ENCODE measurements at places on chromosomes 7 and 10.

- no peak for DNase-seq
These were observed 1.1 kb upstream of the ING3 start for GRCh38 chr7:120949393-120949911.

DNA sequence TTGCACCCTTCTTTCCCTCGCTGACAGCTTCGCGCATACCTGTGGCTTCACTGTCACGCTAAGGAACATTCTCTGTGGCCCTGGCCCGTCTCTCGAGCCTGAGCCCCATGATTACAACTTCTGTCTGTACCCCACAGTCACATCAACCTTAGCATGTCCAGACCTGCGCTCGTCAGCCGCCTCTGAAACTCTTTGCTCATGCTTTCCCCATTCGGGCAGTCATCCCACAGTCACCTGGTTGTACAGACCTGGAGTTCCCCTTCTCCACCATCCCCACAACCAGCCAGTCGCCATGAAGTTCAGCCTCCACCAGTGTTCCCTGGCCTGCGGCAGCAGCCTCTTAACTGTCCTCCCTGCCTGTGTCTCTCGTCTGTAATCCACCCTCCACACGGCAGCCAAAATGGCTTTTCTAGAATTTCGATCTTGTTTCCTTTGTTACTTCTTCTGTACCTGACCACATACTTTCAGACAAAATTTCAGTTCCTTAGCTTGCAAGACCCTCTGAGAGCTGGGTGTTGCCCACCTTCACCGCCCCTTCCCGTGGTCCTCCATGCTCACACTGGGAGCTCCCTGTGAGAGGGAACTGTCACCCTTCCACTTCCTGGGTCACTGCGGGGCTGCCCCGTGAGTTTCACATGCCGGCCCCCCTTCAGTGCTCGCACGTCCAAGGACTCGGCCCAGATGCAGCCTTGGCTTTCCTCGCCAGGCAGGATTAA is 229.2 kb downstream of the CELF2 start:
- no peak for DNase-seq

DNA sequence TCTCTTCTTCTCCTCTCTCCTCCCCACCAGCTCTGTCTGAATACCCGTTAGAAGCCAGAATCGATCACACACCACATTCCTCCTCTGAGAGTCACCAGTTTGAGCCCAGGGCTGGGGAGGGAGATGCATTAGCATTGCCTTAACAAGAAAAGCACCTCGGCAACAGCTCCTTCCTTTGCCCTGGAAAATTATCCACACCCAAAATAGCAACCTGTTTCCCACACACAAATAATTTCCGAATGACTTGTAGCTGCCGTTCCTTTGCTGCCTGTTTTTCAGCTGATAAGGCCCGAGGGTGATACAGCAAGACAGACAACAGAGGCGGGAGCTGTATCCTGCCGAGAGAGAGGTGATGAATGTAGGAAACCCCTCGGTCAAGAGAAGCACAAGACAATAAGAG is 91.3 kb downstream of the CPXM2 start:
- no peak for DNase-seq

DNA sequence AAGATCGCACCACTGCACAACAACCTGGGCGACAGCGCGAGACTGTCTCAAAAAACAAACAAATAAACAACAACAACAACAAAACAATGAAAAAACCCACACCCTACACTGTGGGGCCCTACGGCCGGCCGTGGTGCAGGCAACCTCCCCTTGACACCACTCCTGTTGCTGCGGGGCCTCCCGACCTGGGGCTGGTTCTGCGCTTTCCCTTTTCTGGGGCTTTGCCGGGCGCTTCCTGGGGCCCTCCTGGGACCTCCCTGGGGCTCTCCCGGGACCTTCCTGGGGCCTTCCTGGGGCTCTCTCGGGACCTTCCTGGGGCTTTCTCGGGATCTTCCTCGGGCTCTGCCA is 46.6 kb downstream of the INSIG1 start:
- DNase-seq = no peak

DNA sequence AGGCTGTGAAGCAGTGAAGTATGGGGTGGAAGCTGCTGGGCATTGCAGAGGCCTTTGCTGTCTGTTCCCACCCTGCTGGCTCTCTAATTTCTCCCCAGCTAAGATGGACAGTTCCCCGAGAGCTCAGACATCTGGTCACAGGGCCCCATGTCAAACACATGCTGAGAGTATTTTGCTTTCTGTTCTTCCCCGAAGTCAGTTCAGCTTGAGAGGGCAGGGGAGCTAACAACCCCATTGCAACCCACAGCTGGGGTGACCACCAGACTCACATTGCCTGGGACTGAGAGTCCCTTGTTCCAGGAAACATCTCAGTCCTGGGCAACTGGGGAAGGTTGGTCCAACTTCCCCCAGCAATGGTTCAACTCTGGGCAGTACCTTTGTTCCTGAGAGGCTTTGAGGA is 52.8 kb downstream of the ABCA13 start:
- no peak for DNase-seq

- no peak for DNase-seq
These were observed 64.1 kb upstream of the MPP7 start for GRCh38 chr10:28366994-28367393.

DNA sequence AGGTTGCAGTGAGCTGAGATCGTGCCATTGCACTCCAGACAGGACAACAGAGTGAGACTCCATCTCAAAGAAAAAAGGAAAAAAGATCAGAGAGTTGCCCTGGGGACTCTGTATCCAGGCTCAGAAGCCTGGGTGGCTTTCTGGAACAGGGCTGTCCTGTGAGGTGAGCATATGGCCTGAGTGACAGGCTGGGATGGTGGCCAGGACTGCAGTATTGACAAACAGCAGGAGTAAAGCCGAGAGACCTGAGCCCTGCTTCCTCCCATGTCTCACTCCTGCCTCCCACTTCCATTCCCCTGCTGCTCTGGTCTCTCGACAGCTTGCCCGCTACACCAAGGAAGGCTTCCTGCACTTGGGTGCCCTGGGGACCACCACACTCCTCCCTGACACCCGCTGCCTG is 578.5 kb downstream of the GALNT17 start:
- DNase-seq = no peak

DNA sequence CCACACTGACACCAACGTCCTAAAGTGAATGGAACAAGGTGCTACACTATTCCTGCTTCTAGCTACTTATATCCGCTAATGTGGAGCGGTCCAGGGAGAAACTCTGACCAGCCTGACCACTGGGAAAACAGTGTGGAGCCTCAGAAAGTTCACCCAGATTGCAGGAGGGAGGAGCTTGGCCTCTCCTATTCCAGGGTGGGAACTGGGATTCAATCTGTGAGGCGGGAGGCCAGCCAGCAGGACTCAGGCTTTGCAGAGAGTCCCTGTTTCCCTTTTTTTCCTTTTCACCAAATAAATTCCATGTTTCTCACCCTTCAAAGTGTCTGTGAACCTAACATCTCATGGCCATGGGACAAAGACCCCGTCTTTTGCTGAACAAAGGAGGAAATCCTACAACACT is 86.4 kb upstream of the SEMA3C start:
- DNase-seq = no peak

GRCh38 chr10:2920637-2921036 is 146.7 kb upstream of the PFKP start:
- no peak for DNase-seq

- DNase-seq = no peak
These were observed at the start of gene MARVELD1 for GRCh38 chr10:97713339-97713825. Gene MARVELD1, plus strand, starts transcription at chr10:97713730. Its CDS starts 147 bp downstream, at chr10:97713877.

- DNase-seq = no peak
These were observed 79.3 kb upstream of the PDK4 start for GRCh38 chr7:95675632-95676031.

DNA sequence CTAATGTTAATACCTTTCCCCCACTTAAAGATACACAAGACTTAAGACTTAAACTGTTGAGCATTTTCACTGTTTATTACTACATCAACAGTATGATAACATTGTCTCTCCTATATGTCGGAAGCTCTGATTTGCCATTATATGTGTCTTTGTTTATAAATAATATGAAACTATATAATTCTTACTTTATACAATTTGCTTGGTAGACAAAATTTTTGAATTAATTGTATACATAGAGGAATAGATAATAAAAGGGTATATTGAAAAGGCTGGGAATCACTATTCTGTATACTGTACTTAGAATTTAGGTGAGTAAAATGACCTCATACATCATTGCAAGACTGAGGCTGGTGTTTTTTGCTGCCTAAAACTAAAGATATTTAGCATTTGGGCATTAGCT is 82.1 kb upstream of the HDAC9 start:
- no peak for DNase-seq

GRCh38 chr10:58920655-58921003 is 255.8 kb upstream of the PHYHIPL start:
- DNase-seq = no peak

- DNase-seq = no peak
These were observed 47.4 kb downstream of the PRPF18 start for GRCh38 chr10:13634207-13634606.

GRCh38 chr7:23438171-23438570 is 32.1 kb downstream of the IGF2BP3 start:
- no peak for DNase-seq

DNA sequence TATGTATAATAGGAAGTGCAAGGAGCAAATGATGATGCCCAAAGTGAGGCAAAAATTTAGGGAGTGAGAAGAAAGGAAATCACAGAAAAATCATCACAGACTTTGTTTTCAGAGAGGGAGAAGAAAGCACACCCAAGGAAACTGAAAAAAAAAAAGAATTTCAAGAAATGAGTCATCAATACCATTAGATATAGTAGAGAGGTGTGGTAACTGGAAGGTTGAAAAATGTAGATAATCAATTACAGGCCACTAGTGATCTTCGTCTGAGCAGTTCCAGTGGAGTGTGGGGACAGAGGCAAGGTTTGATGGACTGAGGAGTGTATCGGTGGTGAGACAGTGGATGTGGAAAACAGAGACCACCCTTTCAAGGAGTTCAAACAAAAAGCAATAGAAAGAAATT is 31.7 kb downstream of the ASB4 start:
- no peak for DNase-seq

All from T-helper 9 cell (primary cell).